Activated CD4-positive, CD25-positive, alpha-beta regulatory T cell treated with anti-CD3 and anti-CD28 coated beads, Interleukin-2, amount 50 U/mL, for 72 hours (primary cell): ENCODE measurements at places on chromosomes 6 and 20.
A peak's percentile ranks its signal among the peaks of the same experiment; 100 is the strongest.

- no peak for DNase-seq
Observed at GRCh38 chr20:19981031-19981451, 36.1 kb upstream of the NAA20 start.

DNA sequence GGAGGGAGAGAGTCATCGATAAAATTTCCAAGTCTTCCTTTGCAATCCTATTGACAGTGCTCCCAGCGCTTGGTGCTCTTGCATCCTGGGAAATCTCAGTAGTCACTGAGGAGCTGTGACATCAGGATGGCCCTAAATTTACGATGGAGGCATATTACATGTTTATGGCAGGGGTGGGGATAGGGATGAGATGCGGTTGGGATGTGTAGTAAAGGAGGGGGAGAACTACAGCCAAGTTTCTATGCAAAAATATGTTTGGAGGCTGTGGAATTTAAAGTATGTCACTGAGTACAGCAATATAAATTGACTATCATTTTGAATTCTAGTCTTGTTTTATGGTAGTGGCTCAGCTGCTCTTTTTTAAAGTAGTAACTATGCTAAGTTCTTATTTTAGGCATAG lies 544.9 kb downstream of the PKHD1 start:
- DNase-seq, result no peak

GRCh38 chr20:33681728-33682353 lies 4.3 kb downstream of the E2F1 start:
- DNase-seq, result no peak

- DNase-seq, result no peak
Observed at GRCh38 chr6:537114-537513, 119.8 kb downstream of the HUS1B start.

DNA sequence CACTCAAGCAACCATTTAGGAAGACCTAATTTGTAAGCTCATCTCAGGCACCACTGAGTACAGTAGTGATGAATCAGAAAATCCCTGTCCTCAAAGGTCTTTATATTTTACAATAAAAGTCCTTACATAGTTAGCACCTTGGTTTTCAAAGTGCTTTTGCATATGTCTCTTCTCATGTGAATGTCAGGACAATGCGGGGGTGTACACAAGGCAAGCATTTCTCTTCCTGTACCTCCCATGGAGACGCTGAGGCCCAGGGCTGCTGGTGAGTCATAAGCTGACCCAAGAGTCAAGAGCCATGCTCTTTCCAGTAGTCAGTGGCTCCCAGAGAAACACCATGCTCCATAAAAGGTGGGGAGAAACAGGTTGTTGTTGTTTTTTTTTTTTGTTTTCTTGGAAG lies 174.0 kb downstream of the GJA10 start:
- DNase-seq, result no peak

GRCh38 chr20:31368301-31368700 lies at the start of gene DEFB118:
TSS of gene DEFB118 (plus strand) at chr20:31368601. CDS start at chr20:31368651, 50 bp downstream.
- DNase-seq, result no peak

DNA sequence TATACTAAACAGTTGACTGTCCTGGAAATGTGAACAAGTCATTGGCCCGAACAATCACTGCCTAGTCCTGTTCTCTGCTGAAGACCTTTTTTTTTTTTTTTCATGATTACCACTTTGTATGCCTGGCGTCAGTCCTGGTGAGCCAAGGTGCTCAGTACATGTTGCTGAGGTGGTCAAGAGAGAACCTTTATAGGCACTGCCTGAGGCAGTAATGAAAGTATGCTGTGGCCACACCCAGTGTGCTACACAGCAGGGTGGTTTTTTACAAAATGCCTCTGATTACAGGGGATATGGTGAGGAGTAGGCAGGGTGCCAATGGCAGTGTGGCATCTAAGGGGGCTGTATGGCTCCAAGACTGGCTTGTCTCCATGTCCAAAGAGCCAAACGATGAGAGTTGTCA lies 135.1 kb upstream of the ENPP5 start:
- no peak for DNase-seq

GRCh38 chr6:12749531-12750379 lies 33.2 kb downstream of the PHACTR1 start:
- DNase-seq, result no peak

DNA sequence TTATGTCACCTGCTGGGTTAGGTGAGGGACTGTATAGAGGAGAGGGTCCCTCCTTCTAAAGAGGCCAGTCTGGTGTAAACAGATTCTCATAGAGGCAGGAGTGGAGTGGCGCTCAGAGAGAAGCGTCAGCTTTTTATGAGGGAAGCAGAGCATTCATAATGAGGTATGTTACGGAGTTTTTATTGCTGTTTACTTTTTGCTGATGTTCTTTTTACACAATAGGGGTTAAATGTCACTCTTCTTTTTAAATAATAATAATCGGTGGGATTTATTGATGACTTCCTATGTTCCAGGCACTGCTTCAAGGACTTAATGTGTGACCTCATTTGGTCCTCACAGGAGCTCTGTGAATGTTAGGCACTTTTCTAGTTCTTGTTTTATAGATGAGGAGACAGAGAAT lies 79.9 kb downstream of the L3MBTL3 start:
- DNase-seq, result no peak

DNA sequence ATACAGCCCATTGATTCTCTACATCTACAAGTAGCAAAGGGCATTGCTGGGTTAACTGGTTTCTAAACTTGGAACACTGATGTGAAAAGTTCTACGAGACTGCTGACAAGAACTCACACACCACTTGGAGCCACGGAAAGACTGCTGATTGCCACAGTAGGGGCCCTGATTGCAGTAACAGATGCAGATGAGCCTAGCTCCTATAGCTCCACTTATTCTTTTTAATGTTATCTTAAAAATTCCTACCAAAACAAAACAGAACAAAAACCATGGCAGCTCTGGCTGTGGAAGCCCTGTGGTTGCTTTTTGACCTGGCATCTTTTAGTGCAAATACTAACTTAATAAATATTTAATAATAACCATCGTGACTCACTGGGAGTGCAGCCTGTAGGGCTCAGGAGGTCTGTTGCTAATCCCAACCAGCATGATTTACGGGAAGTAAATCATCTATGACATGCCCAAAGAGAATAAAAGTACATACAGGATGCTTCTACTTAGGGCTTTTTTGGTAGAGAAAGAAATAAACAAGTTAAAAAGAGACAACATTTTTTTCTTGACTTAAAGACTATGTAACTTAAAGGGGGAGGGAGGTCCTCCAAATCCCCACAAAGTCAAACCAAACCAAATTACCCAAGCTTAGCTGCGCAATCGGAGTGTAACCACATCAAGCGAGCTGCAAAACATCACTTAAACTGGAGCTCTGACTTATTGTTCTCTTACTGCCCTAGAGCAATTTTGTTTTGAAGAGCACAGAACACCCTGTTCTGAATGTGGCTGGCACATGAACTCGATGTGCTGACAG lies 87.2 kb downstream of the FKBP5 start:
- no peak for DNase-seq

DNA sequence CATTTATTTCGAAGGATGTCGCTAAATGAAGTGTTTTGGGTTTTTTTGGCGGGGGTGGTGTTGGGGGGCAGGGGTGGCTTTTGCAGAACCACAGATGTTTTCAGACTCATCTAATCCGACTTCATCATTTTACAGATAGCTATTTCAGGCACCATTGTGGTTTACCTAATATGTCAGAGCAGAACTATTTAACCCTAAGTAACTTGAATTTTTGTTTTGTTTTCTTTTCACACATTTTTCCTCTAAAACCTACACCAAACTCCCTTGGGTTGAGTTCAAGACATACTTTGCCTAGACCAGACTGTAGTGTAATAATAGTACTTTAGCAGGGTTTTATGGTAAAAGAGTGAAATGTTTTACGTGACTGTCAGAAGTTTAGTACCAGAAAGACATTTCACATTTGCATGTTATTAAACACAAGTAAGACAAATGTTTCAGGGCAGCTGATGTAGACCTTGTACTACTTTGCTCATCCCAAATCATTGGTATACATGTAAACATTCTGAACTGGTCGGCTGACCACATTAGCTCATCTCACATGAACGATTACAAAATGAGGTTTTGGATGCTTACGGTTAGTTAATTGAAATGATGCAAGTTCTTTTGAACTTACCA lies 37.7 kb downstream of the MAP3K4 start:
- DNase-seq, result no peak

GRCh38 chr20:9510911-9511310 lies 3.5 kb upstream of the LAMP5 start:
- DNase-seq, result no peak

DNA sequence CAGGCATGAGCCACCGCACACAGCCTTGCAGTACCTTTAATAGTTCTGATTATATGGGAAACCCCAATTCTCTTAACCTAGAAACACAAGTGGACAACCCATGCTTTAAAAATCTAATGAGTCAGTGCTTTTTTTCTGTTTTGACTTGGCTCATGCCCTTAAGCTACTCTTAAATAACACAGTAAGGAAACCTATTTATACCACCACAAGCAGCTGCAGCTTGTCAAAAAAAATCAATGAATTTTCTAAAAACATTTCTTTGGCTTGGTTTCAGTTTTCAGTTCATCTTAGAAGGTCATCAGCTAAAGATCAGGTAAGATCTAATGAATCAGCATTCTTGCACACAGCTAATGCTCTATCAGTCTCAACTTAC lies 124.1 kb upstream of the DST start:
- DNase-seq, result no peak

DNA sequence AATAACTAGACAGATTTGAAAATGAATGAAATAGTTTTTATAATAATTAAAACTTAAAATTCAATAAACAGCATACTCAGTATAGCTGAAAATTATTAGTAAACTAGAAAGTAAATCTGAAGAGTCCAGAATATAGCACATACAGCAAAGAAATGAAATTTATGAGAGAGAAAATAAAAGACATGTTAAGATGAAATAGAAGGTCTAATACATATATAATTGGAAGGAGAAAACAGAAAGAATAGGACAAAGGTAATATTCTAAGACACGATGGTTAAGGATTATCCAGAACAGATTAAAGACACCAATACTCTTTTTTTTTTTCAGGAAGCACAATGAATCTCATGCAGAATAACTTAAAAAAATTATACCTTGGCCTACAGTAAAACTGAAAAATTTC lies 69.0 kb downstream of the SESN1 start:
- DNase-seq, result no peak

DNA sequence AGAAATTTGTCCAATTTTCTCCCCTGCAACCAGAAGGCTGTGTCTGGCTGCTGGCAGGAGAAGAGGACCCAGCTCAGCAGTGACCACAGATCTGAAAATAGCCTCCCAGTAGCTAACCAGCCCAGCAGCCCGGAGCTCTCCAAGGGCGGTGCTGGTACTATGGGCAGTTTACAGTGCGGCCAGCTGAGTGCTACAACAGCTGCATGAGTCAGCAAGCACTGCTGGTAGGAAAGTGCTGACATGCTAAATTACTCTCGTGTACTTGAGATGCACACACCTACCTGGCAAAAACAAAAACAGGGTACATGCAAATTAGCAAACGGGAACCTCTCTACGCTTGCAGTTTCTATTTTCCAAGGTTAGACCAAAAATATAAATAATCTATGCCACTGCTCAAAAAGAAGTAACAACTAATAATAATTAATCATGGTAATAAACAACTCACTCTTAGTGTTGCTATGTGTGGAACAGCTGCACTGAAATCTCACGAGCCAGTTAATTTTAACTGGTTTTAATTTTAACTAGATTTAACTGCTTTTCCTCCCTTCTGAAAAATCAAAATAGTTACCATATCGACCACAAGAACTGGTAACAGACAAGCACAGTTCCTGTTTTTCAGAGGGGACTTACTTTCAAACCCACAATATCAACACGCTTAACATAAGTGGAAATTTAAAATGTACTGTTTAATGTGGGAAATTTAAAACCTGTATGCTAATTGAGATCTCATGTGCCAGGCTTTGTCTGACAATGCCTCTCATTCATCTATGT lies 10.8 kb downstream of the BACH2 start:
- DNase-seq, result peak; percentile 59

DNA sequence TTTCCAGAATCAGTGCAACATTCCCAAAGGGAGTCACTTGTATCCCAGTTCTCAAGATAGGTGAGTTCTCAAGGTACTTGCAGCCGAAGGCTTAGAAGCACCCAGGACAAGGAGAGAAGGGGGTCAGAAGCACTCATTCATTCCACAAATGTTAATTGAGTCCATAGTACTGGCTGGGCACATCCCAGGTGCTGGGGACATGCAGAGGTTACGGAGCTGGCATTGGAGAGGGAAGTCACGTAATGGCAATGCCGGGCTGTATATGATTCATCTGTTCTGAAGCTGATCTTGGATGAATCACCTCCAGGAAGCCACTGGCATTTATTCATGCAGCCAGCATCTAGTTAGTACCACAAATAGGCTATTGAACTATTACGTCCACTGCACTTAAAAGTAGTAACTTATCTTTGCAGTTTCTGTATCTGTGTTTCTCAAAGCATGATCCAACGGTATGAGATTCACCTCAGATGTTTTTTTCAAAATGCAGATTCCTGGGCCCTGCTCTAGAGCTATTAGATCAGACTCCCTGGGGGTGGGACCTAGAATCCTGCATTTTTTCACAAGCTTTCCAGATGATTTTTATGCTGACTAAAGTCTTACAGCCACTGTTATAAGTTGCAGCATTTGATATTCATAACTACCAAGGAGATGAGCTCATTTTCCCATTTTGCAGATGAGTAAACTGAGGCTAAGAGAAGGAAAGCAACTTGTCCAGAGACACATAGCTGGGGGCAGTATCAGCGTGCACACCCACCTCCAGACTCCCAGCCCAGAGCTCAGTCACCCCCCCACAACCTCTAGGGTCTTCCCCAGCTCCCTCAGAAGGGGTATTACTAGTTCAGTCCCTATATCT lies 44.1 kb upstream of the ID1 start:
- no peak for DNase-seq

DNA sequence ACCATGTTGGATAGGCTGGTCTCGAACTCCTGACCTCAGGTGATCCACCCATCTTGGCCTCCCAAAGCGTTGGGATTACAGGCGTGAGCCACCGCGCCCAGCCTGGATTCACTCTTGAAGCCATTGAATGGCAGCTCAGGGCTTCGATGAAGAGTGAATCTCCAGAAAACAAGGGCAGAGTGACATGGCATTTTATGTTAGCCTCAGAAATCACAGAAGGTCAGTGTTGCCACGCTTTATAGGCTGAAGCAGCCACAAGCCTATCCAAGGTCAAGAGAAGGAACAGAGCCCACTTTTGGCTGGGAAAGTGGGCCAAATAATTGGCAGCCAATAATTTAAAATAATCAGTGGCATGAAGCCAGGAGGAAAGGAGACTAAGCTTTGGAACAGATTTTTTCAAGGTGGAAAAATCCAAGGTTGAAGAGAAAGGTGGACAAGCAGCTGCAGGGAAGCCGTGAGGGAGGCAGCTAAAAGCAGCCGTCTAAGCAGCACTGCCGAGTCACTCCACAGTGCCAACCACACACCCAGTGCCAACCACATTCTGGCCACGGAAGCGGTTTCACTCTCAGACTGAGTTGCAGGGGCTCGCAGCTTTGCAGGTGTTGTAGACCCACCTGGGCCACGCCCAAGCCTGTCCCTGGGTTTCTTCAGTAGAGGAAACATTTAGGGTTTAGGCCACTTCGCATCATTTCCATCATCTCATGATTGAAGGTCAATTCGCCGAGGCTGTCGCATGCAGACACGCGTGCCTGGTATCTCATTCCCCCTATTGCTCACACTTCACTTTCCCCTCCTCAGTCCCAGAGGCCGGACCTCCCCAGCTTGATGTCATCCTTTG lies 17.4 kb upstream of the AVP start:
- DNase-seq, result peak; percentile 73
